Astrocyte (in vitro differentiated cells and primary cell): ENCODE measurements at places on chromosomes 1 and 21. TPM values are rescaled to one million over a fixed set of nuclear protein-coding genes. Genes with fewer than 3 reads are reported as not detected.

The CFAP298 gene
- 28.2 and 28.7 TPM in 2 replicates for total RNA-seq

The PRAMEF7 gene
- total RNA-seq = not detected in 2 replicates

The SLC44A5 gene
- 1.6 and 2.2 TPM in 2 replicates for total RNA-seq

The FBLIM1 gene
- total RNA-seq = 170 and 179 TPM in 2 replicates

The DESI2 gene
- 49.1 and 49.2 TPM in 2 replicates for total RNA-seq

The GNAT2 gene
- total RNA-seq = not detected in 2 replicates

The C1QB gene
- total RNA-seq = not detected in 2 replicates

The GJA4 gene
- not detected in 2 replicates for total RNA-seq

The RGS13 gene
- not detected in 2 replicates for total RNA-seq

The TMPRSS15 gene
- total RNA-seq = not detected in 2 replicates

The DNAI4 gene
- 6.9 and 7.7 TPM in 2 replicates for total RNA-seq

The POLR3C gene
- 39.0 and 43.3 TPM in 2 replicates for total RNA-seq

The PTPN7 gene
- 0.58 and 0.75 TPM in 2 replicates for total RNA-seq

The MEX3A gene
- total RNA-seq = 32.9 and 37.6 TPM in 2 replicates

- no peaks in the 10 kb centered on the region for H3K36me3 ChIP-seq
- no peak overlapping the region for H3K4me3 ChIP-seq
- no peak for DNase-seq
- no peak overlapping the region for H3K27ac ChIP-seq
- H3K27me3 ChIP-seq = no peaks in the 10 kb centered on the region
- no peaks in the 10 kb centered on the region for H3K4me1 ChIP-seq
These were observed 147.1 kb downstream of the C1orf21 start for GRCh38 chr1:184533915-184534314.

DNA sequence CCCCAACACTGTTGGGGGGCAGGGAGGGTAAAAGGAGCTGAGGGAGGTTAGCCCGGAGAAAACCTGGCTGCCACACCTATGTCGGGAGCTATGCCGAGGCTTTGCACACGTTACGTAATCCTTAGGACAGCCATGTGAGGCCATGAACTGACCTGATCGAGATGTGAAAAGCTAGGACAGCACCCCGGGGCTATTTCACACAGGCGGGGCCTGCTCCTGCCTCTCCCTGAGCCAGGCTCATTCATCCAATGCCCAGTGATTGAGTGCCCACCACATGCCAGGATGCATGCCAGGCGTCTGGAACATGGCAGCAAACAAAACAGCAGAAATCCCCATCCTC lies 30.2 kb downstream of the LDLRAP1 start:
- no peak for DNase-seq
- H3K4me3 ChIP-seq = no peak overlapping the region
- no peaks in the 10 kb centered on the region for H3K36me3 ChIP-seq

- no peak overlapping the region for H3K4me3 ChIP-seq
- no peaks in the 10 kb centered on the region for H3K4me1 ChIP-seq
- DNase-seq = no peak
- no peaks in the 10 kb centered on the region for H3K27me3 ChIP-seq
- no peak overlapping the region for H3K27ac ChIP-seq
These were observed 48.9 kb upstream of the CAPZB start for GRCh38 chr1:19534281-19534680.

DNA sequence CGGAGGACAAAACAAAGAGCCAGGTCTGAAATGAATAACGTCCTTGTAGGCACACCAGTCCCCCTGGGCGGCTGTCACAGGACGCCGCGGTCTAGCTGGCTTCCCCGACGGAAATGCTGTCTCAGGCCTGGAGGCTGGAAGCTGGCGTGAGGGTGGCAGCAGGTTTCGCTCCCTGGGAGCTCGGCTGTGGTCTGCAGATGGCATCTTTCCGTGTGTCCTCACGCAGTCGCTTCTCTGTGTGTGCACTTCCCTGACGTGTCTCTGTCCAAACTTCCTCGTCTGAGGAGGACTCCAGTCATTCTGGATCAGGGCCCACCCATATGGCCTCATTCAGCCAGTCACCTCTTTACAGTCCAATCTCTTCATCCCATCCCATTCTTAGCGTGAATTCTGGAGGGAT lies 14.2 kb downstream of the TNFRSF14 start:
- no peaks in the 10 kb centered on the region for H3K36me3 ChIP-seq
- H3K4me1 ChIP-seq = no peaks in the 10 kb centered on the region
- no peak for DNase-seq
- no peak overlapping the region for H3K27ac ChIP-seq
- H3K4me3 ChIP-seq = no peak overlapping the region
- no peaks in the 10 kb centered on the region for H3K27me3 ChIP-seq

- no peak overlapping the region for H3K27ac ChIP-seq
- DNase-seq = peak; percentile 61
- no peaks in the 10 kb centered on the region for H3K27me3 ChIP-seq
These were observed 50.5 kb upstream of the SLFNL1 start for GRCh38 chr1:41072051-41072450.

- H3K36me3 ChIP-seq = no peaks in the 10 kb centered on the region
- peaks cover 26% of the 10 kb centered on the region for H3K27me3 ChIP-seq
- no peak overlapping the region for H3K4me3 ChIP-seq
These were observed 132.9 kb upstream of the WNT4 start for GRCh38 chr1:22275626-22276395.

DNA sequence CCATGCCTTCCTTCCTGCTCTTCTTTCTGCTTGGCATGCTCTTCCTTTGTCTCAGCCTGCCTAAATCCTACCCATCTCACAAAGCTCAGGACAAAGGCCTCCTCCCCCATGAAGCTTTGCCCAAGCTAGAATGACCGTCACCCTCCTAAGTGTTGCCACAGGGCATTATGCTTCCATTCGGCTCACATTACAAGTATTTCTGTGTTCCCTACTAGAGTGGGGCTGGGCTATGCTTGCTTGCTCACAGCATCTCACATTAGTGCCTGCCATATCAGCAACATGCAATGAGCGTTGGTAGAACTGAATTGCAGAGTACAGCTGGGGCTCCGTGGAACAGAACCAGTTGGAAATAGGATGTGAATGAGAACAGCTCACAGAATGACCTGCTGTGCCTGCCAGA lies 82.8 kb downstream of the CD58 start:
- H3K4me3 ChIP-seq = no peak overlapping the region
- H3K4me1 ChIP-seq = peaks cover 30% of the 10 kb centered on the region
- no peak for DNase-seq
- no peaks in the 10 kb centered on the region for H3K36me3 ChIP-seq
- peaks cover 3% of the 10 kb centered on the region for H3K27me3 ChIP-seq

- H3K27me3 ChIP-seq = peaks cover 25% of the 10 kb centered on the region
- DNase-seq = peak; percentile 84
- H3K36me3 ChIP-seq = no peaks in the 10 kb centered on the region
- H3K4me3 ChIP-seq = no peak overlapping the region
- peaks cover 26% of the 10 kb centered on the region for H3K4me1 ChIP-seq
These were observed 6.2 kb downstream of the RASSF5 start for GRCh38 chr1:206513312-206514111.

- no peaks in the 10 kb centered on the region for H3K36me3 ChIP-seq
- H3K27me3 ChIP-seq = no peaks in the 10 kb centered on the region
- H3K27ac ChIP-seq = peak overlapping the region; percentile 86
- H3K4me1 ChIP-seq = peaks cover 14% of the 10 kb centered on the region
These were observed 88.8 kb downstream of the MAST2 start for GRCh38 chr1:45892068-45892785.

- no peaks in the 10 kb centered on the region for H3K27me3 ChIP-seq
- H3K27ac ChIP-seq = no peak overlapping the region
- no peaks in the 10 kb centered on the region for H3K36me3 ChIP-seq
- H3K4me1 ChIP-seq = no peaks in the 10 kb centered on the region
- DNase-seq = peak; percentile 14
These were observed 246.8 kb downstream of the LMO4 start for GRCh38 chr1:87575528-87575927.

DNA sequence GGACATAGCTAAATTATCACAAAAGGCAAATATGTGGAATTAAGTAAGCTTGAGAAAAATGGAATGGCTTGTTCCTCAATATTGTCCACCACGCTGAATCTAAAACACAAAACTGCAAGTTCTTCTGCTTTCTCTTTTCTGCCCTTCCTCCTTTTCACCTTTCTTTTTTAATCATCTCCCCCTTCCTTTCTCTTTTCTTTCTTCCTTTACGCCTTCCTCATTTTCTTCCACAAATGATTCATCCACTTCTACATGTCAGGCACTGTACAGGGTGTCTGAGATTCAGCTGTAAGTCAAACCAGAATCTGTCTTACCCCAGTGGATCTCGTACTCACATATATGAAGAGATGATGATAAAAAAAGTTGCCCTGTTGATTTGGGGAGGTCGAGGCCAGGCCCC lies 1182.5 kb downstream of the MRPL39 start:
- no peaks in the 10 kb centered on the region for H3K36me3 ChIP-seq
- no peak for DNase-seq
- no peak overlapping the region for H3K27ac ChIP-seq
- no peaks in the 10 kb centered on the region for H3K27me3 ChIP-seq
- H3K4me3 ChIP-seq = no peak overlapping the region

DNA sequence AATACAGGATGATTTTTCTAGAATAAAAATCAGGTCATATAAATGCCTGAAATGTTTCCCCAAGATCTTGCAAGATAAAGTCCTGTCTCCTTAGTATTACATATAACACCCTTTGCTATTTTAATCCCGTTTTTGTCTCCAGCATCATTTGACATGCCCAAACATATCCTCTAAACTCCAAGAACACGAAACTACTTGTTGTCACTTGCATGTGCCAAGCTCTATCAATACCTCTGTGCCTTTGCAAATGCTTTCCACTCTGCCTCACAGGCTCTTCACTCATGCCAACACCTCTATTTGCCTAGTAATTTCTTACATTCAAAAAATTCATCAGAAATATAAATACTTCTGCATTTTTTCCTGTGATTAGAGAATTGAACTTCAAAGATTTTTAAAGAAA lies 37.9 kb downstream of the LRRIQ3 start:
- no peak overlapping the region for H3K4me3 ChIP-seq
- H3K36me3 ChIP-seq = no peaks in the 10 kb centered on the region
- DNase-seq = no peak
- no peaks in the 10 kb centered on the region for H3K4me1 ChIP-seq
- no peak overlapping the region for H3K27ac ChIP-seq

GRCh38 chr1:202858789-202859414 lies 30.0 kb downstream of the RABIF start:
- no peaks in the 10 kb centered on the region for H3K27me3 ChIP-seq
- no peaks in the 10 kb centered on the region for H3K36me3 ChIP-seq
- no peak for DNase-seq
- no peak overlapping the region for H3K27ac ChIP-seq

DNA sequence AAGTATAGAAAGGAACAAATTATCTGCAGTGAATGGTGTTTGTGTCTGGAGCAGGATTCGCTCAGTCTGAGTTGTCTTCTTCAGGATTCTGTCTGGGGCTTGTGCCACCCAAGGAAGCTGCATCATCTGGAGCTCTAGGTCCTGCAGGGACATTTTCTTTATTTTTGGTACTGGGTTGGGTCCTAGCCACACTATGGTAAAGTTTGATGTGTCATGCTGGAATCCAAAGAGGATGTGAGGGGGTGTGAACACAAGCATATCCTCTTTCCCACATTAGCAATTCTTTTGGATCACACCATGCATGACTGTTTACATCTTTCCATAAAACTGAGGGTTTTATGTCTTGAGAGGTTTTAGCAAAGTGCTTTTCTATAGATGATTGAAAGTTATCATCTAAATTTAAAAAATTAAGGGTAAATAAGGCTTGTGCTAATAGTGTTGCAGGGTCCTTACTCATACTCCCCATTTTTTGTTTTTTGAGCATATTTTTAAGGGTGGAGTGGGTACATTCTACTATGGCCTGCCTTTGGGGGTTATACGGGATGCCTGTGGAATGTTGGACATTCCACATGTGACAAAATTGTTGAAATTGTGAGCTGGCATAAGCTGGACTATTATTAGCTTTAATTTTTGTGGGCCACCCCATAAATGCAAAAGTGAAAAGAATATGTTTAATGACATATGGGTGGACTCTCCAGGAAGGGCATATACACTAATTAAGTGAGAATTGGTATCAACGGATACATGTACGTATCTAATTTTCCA lies 152.0 kb upstream of the HMCN1 start:
- no peaks in the 10 kb centered on the region for H3K36me3 ChIP-seq
- no peak overlapping the region for H3K4me3 ChIP-seq
- H3K4me1 ChIP-seq = no peaks in the 10 kb centered on the region
- H3K27me3 ChIP-seq = no peaks in the 10 kb centered on the region

DNA sequence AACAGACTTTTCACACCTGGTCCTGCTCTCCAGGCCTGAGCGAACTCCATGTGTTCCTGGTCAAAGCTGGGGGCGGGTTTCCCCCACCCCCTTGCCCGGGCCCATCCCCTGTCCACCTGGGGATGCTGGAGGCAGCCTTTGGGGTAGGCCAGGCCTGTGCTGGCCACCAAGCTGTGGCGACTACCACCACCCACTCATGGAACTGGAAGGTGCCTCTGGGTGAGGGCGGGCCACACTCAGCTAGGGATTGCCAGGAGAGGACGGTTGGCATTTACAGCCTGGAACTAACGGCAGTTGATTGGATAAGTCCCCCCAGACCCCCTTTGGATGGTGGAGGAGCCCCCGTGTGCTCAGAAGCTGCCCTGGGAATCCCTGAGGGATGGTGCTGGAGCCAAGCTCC lies 7.9 kb downstream of the S100B start:
- DNase-seq = no peak
- no peaks in the 10 kb centered on the region for H3K36me3 ChIP-seq
- peaks cover 13% of the 10 kb centered on the region for H3K4me1 ChIP-seq
- no peak overlapping the region for H3K27ac ChIP-seq
- no peaks in the 10 kb centered on the region for H3K27me3 ChIP-seq

DNA sequence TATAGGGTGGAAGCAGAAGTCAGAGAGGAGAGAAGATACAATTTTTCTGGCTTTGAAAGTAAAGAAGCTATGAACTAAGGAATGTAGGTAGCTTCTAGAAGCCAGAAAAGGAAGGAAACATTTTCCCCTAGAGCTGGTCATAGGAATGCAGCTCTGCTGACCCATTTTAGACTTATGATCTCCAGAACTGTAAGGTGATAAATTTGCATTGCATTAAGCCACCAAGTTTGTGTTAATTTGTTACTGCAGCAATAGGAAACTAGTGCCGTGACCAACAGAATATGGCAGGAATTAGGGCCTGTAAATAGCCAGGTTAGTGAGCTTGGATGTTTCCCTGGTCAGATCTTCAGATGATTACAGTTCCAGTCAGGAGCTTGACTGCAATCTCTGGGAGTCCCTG lies 244.3 kb upstream of the C1orf105 start:
- DNase-seq = peak; percentile 44
- no peaks in the 10 kb centered on the region for H3K4me1 ChIP-seq
- no peak overlapping the region for H3K4me3 ChIP-seq
- H3K27ac ChIP-seq = no peak overlapping the region

DNA sequence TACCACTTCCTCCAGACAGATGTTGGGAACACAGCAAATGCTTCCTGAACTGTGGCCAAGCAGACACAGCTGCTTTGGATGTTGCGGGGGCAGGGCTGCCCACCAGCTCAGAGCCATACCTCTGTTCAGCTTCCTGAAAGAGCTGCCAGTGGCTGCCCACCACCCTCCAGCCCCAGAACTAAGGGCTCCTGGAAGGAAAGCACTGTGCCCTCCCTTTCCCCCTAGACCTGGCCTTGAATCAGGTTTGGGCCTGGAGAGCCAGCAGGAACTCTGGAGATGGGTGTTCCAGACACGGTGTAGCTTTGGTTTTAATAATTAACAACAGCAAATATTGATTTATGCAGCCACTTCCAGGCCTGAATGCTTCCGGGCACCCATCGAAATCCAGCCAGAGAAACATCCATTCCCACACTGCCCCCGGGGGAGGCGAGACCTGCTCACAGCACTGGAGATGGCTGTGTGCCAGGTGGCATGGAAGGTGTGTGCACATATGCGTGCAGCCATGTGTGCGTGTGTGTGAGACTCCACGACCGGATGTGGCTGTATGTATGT lies 45.7 kb downstream of the RAP1GAP start:
- no peak for DNase-seq
- no peaks in the 10 kb centered on the region for H3K4me1 ChIP-seq
- peaks cover 13% of the 10 kb centered on the region for H3K27me3 ChIP-seq
- no peak overlapping the region for H3K4me3 ChIP-seq
- H3K27ac ChIP-seq = no peak overlapping the region
